ENCODE measurements at places on chromosomes 13 and 19.

GRCh38 chr13:101082441-101082840 lies 333.9 kb downstream of the NALCN start:
- no peak for DNase-seq

DNA sequence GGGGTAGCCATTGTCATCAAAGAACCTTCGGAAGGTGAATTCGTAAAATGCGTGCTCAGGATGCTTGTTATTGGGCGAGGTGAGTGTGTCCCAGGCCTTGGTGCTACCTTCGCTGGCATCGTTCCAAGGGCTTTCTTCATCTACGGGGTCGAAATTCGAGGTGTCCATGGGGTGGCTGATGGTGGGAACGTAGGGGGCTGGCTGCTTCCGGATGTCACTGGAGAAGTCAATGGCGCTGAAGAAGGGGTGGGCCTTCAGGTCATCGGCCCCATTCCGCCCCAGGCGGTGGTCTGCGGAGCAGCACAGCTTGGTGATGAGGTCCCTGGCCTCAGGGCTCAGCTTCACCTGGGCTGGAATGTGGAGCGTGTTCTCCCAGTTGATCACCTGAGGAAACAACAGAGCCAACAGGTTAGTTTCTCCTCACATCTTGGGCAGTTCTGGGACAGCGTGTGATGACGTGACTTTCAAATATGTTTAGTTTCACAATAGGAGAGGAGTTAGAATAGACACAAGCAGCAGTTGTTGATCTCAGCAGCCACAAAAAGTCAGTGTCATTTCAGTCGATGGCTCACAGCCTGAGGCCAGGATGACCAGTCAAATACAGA lies 72.5 kb upstream of the XPO4 start:
- DNase-seq: no peak

GRCh38 chr13:69213396-69213795 lies 894.2 kb upstream of the ATXN8OS start:
- DNase-seq: no peak

DNA sequence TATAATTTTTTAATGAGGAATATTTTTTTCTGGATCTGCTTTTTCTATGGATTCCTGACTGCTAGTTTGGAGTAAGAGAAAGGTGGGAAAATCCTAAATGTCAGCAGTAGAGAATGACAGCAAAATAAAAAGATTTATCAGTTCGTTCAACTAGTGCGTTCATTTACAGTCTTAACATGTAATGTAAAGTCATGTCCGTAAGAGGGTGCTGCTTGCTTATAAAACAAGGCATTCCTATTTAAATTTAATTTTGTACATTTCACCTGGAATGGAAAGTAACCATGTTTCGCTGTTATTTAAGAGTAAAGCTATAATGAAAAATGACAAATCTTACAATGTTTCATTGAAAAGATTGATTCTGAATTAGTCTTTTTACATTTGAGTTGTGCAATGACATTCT lies 76.6 kb downstream of the ZMYM2 start:
- no peak for DNase-seq

DNA sequence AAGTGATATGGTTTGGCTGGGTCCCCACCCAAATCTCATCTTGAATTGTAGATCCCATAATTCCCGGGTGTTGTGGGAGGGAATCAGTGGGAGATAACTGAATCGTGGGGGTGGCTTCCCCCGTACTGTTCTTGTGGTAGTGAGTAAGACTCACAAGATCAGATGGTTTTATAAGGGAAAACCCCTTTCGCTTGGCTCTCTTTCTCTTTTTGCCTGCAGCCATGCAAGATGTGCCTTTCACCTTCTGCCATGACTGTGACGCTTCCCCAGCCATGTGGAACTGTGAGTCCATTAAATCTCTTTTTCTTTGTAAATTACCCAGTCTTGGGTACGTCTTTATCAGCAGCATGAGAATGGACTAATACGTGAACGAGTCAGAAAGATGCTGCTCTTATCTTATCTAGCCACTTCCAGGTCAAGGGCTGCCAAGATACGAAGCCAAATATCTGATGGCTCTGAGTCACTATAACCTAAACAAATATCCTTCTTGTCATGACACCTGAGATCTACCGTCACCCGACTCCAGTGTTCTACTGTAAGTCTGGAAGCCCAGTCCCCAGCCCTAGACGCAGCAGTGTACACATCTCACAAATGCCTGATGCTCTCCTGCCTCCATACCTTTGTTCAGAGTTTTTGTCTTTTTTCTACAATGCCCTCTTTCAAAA lies 45.9 kb downstream of the SLC15A1 start:
- DNase-seq: no peak
